BJ (cell line): ENCODE measurements at places on chromosomes 3 and 15.

DNA sequence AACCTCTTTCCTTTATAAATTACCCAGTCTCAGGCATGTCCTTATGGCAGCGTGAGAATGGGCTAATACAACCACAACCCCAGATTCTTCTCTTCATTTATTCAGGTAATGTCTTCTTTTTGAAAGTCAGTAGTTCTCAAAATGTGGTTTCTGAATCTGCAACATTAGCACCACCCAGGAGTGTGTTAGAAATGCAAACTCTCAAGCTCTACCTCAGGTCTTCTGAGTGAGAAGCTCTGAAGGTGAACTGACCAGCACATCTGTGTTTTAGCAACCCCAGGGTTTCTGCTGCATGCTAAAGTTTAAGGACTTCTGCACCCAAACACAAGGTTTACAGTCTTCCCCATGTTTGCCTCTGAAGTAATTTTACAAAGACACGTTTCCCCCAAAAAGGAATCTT, 22.3 kb upstream of the TRIM59 start:
- no peak for DNase-seq

DNA sequence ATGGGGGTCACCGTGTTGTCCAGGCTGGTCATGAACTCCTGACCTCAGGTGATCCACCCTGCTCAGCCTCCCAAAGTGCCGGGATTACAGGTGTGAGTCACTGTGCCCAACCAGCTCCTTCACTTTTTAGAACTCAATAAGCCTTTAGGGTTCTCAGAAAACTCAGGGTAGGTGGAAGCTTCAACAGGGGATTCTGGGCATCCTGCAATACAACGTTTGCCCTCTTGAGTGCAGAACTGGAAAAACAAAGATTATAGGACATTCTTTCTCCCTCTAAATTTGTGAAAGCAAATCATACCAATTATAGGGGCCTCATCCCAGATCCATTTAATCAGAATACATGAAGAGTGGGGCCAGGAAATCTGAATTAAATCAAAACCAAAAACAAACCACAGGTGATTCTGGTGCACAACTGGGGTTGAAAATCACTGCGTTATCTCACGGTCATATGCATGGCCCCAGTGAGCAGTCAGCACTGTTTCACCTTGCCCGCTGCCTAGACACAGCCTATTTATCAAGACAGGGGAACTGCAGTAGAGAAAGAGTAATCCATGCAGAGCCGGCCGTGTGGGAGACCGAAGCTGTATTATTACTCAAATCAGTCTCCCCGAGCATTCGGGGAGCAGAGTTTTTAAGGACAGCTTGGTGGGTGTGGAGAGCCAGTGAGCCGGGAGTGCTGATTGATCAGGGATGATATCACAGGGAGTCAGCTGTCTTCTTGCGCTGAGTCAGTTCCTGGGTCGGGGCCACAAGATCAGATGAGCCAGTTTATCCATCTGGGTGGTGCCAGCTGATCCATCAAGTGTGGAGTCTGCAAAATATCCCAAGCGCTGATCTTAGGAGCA, 58.4 kb downstream of the TMEM44 start:
- DNase-seq = no peak

DNA sequence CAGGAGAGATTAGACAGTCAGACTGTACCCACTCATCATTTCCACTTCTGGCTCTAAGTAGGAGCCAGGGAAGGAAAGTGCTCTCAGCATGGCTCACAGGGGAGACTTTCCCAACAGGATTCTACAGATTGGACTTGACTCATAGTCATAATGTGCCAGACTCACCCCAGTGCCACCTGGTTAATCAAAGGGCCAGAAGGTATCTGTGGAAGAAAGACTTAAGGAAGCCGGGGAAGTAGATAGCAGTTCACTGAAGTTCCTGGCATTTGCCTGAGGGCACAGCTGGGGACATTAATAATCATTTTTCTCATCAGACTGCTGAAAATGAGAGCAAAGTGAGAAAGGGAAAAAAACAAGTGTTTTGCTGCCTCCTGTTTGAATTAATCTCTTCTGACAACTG, 717.5 kb downstream of the TUSC7 start:
- no peak for DNase-seq

- DNase-seq = no peak
These were observed 27.9 kb downstream of the IQSEC1 start for GRCh38 chr3:13045241-13045903.

GRCh38 chr15:91039996-91040395, 17.6 kb upstream of the VPS33B start:
- no peak for DNase-seq
